Esophagus muscularis mucosa (tissue), 4 donors: ENCODE measurements at places on chromosomes 2 and 18. TPM values are rescaled to one million over a fixed set of nuclear protein-coding genes. Genes with fewer than 3 reads are reported as not detected.

DNA sequence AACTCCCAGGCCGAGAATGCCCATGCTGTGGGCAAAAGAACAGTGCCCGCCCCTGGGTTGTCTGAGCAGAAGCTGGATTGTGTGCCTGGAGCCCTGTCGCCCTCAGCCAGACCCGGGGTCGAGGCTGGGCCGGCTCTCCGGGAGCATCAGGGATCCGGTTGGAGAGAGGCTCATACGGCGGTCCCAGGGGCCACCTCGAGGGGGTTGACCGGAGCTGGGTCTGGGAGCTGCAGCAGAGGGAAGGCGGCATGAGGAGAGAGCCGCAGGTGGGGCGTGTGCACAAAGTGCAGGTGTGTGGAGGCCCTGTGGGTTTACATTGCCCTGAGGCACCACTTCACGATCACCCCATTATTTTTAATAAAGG is 39.5 kb downstream of the MBP start:
- DNase-seq = no peak

- peak; percentile 85 for DNase-seq
Measured at GRCh38 chr2:127580167-127581049, 44.9 kb downstream of the MYO7B start.

- no peak for DNase-seq
Measured at GRCh38 chr2:25320077-25320476, 21.6 kb downstream of the DNMT3A start.

GRCh38 chr2:186903216-186903615 is 54.2 kb upstream of the ZSWIM2 start:
- DNase-seq = no peak

DNA sequence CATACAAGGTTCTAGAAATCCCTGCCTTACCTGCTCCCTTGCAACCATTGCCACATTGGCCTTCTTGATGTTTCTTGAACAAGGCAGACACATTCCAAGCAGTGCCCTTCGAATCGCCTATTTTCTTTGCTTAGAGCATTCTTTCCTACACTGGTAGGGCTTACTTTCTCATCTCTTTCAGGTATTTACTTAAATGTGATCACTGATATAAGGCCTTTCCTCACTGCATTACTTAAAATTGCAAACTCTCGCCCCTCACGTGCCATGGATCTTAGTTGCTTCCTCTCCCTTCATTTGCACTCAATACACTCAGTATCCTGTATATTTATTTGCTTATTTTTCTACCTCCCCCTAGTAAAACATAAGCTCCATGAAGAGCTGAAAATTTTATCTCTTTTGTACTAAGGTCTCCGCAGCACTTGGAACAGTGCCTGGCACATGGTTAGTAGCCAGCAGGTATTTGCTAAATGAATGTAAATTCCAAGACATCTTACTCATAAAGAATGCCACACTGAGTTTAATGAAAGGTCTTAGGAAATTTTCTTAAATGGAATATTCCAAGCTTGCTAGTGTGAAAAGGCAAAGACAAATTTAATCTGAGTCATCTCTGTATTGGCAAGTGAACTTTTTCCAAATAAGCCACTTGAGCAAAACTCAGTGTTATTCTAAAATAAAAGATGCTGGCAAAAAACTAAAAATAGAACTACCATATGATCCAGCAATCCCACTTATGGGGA is 42.4 kb upstream of the FIGN start:
- no peak for DNase-seq

GRCh38 chr2:16656784-16657391 is 8.7 kb downstream of the CYRIA start:
- DNase-seq = peak; percentile 91

DNA sequence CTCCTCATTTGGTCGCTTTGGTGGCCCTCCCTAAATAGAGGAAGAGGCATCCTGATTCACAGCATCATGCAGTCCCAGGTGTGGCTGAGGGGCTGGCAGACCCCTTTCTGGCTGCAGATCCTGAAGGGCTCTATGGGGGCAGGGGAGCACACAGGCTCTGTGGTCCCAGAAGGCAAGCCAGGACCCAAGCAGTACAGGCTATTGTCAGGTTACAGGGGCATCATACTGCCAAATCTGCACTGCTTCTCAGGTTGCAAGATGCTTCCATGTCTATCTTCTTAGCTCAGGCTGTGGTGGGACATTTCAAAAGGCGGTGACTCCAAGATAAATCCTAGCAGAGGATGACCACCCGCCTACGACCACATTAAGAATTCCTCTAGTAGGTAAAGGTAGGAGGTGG is 54.3 kb downstream of the TTC32 start:
- peak; percentile 88 for DNase-seq

- no peak for DNase-seq
Measured at GRCh38 chr2:178110681-178111080, 1.6 kb upstream of the RBM45 start.

GRCh38 chr18:389658-390357 is 110.7 kb downstream of the COLEC12 start:
- no peak for DNase-seq

Gene KCNE4
- 11.6 TPM for total RNA-seq

Gene SPR
- total RNA-seq = 43.6 TPM

Gene GPR39
- total RNA-seq = not detected
